ENCODE measurements at places on chromosomes 3 and 15.

DNA sequence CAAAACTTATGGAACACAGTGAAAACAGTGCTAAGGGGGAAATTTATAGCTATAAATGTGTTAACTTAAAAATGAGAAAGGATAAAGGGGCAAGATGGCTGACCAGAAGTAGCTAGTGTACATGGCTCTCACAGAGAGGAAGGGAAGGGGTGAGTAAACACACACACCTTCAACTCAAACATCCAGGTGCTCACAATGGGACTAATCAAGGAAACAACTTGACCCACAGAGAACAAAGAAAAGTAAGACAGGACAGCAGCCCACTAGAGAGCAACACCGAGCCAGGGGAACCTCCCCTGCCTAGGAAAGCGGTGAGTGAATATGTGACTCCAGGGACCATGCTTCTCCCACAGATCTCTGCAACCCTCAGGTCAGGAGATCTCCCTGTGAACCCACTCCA lies 85.0 kb upstream of the UBP1 start:
- DNase-seq: peak; percentile 21

- DNase-seq: peak; percentile 12
Observed at GRCh38 chr3:98812851-98813374, 49.8 kb downstream of the ST3GAL6 start.

GRCh38 chr15:64443016-64443415 lies 17.4 kb upstream of the ZNF609 start:
- DNase-seq: no peak

GRCh38 chr3:176861137-176861536 lies 336.1 kb downstream of the TBL1XR1 start:
- no peak for DNase-seq

DNA sequence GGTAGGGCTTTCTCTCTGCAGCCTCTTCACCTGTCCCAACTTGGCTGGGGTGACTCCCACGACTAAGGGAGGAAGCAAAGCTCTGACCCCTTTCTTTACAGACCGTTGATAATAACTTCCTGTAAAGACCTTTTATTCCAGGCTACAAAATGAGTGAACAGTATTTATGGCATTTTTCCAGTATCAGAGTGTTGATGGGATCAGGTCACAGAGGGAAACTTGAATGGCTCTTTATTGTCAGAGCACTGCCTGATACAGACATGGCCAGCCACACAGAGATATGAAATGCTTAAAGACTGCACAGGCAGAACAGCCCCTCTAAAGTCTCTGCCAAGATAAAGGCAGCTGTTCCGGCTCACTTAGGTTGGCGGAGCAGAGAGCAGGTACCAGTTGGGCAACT lies 1033.9 kb upstream of the NR2F2 start:
- no peak for DNase-seq

- DNase-seq: no peak
Observed at GRCh38 chr15:36782681-36783080, 203.3 kb downstream of the CDIN1 start.

GRCh38 chr3:159886050-159886449 lies 102.6 kb upstream of the IL12A start:
- no peak for DNase-seq

DNA sequence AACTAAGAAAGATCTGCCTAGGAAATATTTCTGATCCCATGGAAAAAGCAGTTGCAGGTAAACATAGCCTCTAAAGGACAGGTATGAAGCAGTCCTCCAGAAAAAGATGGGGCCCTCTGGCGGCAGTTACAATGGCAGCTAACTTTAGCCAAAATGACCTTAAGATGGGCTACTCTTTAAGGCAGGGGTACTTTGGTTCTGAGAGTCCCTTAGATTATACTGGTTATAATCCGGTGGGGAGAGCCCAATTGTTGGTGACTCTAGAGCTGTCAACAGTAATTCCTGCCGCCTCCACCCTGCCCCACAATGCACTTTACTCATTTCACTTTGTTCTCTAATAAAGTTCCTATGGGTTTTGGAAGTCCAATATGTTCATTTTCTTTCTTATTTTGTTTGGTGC lies 412.8 kb upstream of the WNT5A start:
- DNase-seq: no peak

- DNase-seq: peak; percentile 89
Observed at GRCh38 chr3:132721479-132722164, 587 bp downstream of the NPHP3 start.

- no peak for DNase-seq
Observed at GRCh38 chr3:20320489-20320888, 134.5 kb upstream of the SGO1 start.

- DNase-seq: no peak
Observed at GRCh38 chr15:64137226-64137833, 14.2 kb upstream of the SNX22 start.

- DNase-seq: no peak
Observed at GRCh38 chr3:140629357-140630137, 48.3 kb upstream of the TRIM42 start.

- no peak for DNase-seq
Observed at GRCh38 chr3:170766823-170767575, 103.0 kb downstream of the RPL22L1 start.

GRCh38 chr15:48190932-48191573 lies 412 bp upstream of the CTXN2 start:
- DNase-seq: peak; percentile 19

DNA sequence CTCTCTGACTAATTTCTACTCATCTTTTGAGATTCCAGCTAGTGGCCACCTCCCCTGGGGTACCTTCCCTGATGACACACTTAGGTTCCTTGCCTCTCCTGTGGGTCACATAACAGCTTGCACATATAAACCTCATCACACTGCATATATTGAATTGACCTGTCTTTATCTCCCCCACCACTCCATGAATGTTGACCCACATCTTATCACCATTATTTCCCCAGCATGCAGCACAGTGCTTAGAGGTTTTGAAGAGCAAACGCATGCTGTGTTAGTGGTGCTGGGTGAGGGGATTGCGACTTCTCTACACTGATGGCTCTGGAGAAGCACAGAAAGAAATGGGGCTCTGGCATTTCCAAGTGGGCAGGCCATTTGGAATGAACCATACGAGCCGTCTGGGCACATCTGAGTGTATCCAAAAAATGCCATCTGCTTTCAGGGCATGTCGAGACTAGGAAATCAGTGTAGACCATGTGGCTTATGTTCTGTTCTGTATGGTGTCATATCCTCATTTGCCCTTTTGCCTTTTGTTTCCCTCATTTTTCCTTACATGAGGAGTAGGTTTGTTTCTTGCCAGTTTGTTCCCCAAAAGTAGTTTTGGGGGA lies 333.2 kb upstream of the TRIM42 start:
- DNase-seq: peak; percentile 93

DNA sequence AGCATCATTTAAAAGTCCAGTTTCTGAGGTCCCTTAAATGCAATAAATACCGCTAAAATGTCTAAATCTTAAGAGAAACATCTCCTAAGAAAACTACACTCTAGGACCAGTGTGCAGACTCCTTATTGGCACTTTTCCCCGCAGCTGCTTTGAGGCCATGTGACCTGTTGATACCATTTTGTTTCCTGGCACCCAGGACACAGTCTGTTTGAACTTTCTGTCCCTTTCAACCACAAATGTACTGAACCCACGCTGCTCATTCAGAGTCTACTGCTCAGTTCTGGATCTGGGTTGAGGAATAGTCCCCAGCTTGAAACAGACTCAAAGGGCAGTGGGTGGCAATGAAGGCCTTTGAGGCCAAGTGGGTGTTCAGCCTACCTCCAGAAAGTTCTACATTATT lies 17.1 kb downstream of the LDHAL6B start:
- DNase-seq: no peak

- DNase-seq: no peak
Observed at GRCh38 chr3:126529585-126530170, 5.7 kb downstream of the CHST13 start.

DNA sequence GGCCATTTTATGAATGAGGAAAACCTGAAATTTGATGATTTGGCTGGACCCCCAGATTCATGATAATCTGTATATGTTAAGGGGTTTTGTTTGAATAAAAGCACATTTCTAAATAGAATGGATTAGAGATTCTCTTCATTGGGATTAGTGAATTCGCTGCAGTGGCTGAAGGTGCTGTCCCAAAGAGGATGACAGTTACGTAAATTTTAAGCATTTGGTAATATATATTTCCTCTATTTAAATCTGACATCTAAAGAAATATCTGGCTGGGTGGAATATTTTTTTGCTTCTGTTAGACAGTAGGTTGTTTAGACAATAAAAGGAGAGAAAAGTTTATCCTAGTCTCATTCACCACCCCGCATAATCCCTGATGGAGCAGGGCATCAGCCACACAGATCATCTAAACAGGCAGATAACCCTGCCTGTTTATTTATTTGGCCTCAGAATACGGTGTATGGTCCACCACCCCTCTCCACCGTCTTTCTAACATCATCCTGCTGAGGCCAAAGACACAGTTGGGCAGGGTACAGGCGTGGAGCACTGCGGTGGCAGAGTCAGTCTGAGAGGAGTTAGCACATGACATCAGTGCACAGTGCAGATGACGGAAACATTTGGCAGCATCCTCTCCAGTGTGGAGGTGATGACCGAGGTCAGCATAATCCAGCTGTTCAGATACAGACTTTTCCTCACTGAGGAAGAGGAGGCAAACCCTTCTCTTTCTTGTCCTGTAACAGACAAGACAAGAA lies 20.4 kb upstream of the NFKBIZ start:
- DNase-seq: no peak

- no peak for DNase-seq
Observed at GRCh38 chr15:58232281-58233065, 94.3 kb downstream of the AQP9 start.

DNA sequence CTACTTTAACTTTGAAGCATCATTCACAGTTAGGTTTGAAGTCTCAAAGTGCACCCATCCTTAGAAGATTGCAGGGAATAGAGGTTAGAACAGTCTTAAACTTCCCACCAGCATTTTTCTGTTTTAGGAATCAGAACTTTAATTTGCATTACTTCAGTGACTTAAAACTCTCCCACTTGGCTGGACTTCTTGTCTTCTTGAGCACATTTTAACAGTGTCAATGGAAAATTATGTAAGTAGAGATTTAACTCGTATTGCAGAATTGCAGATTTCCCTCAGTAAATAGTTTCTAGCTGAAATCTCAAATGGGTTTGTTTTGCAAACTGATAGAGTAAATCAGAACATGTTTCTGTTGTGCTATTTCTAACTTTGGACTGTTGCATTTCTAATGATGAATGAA lies 369.6 kb downstream of the OTOL1 start:
- no peak for DNase-seq

GRCh38 chr3:108100906-108101660 lies 10.3 kb upstream of the CD47 start:
- DNase-seq: peak; percentile 90

GRCh38 chr3:10404876-10405275 lies 84.0 kb upstream of the SEC13 start:
- DNase-seq: no peak

DNA sequence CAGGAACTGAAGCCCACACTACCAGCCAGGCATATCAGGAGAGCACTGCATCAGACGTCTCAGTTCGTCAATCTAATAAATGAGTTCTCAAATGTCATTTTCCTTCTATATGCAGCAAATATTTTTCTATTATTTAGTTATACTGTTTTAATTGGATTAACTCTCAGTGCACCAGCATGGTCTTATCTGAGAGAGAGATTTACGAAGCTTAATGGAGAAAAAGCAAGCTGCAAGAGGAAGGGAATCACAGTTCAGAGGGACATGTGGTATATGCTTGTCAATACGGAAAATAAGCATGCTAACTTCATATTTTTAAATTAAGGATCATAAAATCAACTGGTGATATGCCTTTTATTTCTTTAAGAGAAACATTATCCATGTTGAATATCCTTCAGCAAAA lies 213.1 kb upstream of the NECTIN3 start:
- DNase-seq: no peak

DNA sequence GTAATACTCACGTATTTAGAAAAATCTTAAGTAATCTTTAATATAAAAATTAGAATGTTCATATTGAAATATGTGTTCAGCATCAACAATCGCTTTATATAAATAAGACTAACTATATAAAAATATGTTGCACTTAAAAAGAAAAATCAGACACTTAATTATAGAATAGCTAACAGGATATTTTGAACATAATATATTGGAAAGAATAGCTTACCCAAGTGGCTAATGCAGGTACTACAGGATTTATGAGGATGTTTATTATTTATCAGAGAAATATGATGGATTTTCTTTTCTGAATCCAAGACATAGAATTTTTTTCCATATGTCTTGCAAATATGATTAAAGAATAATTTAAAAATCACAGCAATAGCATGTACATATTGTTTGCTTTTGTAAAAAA lies 567.9 kb upstream of the GBE1 start:
- no peak for DNase-seq
